Fibroblast of skin of left quadriceps (primary cell): ENCODE measurements at places on chromosomes 5 and 9.

GRCh38 chr9:131635892-131636291 is 90.6 kb downstream of the PRRT1B start:
- no peak for DNase-seq

GRCh38 chr9:68505681-68506409 is 34.8 kb downstream of the TMEM252 start:
- no peak for DNase-seq

DNA sequence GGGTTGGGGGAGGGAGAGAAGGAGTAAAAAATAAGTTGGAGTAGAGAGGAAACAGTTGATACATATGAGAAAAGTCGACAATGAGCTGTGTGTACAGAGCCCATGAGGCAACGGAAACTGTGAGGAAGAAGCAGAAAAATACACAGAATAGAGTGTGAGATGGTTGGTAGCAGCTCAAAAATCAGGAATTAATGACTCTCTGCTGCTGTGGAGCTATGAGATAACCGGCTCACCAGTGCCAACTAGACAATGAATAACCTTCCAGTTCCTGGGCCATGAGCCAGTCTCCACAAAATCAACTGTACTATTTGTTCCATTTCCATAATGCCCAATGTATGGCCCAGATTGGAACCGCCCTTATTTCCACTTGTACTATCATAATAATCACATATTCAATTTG is 53.1 kb upstream of the NREP start:
- no peak for DNase-seq

- DNase-seq = no peak
Observed at GRCh38 chr5:137997726-137998213, 35.1 kb downstream of the FAM13B start.
